ENCODE measurements at places on chromosomes 6 and 20. TPM values are rescaled to one million over a fixed set of nuclear protein-coding genes. Genes with fewer than 3 reads are reported as not detected.

PRSS16 gene
- total RNA-seq: 3.2 TPM

ZC3H12D gene
- total RNA-seq: 4.7 TPM

RHAG gene
- 0.31 TPM for total RNA-seq

PDYN gene
- total RNA-seq: not detected

C6orf52 gene
- total RNA-seq: 1.3 TPM

HLA-DMB gene
- total RNA-seq: 42.3 TPM

CDH4 gene
- total RNA-seq: 2.1 TPM

PEX3 gene
- 31.0 TPM for total RNA-seq

DNA sequence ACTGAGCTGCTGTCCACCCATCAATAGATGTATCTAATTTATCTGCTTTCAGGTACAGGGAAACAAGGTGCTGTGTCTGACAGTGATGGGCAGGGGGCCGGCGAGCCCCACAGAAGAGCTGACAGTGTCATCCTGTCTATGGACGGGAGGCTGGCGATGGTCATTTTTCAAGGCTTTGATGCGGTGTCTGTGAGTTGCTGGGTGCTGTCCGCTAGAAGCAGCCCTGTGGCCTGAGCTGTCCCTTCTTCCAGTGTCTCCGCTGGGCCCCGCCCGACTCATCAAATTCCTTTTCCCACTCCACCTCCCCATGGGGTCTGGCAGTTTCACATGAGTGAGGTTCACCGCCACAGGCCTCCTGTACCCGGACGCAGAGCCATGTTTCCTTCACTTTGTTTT is 161.4 kb upstream of the PMEPA1 start:
- DNase-seq: no peak

GRCh38 chr6:62980093-62980492 is 231.2 kb upstream of the FKBP1C start:
- no peak for DNase-seq

- no peak for DNase-seq
Observed at GRCh38 chr6:138402838-138403187, 1.2 kb upstream of the HEBP2 start.

DNA sequence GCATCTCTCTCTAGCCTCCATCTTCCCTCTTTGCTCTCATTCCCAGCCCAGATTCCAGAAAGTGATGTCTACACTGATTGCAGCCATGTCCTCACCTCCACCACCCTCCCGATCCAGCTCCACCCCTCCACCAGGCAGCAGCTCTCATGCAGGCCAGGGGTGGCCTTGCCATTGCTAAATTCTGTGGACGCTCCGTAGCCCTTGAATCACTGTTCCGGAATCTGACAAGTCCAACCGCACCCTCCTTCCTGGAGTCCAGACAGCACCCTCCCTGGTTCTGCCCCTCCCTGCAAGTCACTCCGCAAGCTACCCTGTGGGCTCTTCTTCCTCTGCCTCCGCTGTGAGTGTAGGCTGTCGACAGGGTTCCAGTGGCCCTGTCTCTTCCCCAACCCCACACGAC is 26.2 kb downstream of the TNXB start:
- no peak for DNase-seq

- no peak for DNase-seq
Observed at GRCh38 chr6:143867236-143867635, 3.0 kb downstream of the ZC2HC1B start.

GRCh38 chr6:7896465-7896987 is 14.1 kb downstream of the TXNDC5 start:
- no peak for DNase-seq

DNA sequence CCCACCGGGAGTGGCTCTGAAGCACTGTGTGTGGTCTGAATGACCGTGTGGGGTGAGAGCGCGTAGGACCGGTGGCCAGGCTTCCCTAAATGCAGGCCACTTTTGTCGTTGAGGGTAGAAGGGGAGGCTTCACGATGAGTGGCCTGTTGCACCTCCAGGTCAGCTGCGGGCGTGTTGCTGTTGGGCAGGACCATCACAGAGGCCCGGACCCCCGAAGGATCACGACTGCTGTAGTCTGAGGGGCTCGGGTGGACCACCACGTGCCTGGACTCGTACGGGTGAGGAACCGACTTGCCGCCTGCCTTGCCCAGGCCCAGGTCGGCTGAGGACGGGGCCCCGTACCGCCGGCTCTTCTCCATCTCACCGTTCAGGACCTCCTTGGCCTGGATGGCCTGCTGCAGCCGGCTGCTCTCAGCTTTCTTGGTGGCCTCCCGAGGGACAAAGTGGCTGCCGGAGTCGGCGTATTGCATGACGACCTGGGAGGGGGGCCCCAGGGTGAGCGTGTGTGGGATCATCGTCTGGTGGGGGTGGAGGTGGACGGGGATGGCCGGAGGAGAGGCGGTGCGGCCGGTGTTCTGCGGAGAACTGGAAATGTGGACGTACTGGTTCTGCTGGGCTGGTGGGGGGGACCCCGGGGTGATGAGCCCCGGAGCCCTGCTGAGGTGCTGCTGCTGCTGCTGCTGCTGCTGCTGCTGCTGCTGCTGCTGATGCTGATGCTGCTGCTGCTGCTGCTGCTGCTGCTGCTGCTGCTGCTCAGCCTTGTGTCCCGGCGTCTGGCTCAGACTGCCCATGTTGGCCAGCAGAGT is 88.8 kb downstream of the GMPR start:
- no peak for DNase-seq

DNA sequence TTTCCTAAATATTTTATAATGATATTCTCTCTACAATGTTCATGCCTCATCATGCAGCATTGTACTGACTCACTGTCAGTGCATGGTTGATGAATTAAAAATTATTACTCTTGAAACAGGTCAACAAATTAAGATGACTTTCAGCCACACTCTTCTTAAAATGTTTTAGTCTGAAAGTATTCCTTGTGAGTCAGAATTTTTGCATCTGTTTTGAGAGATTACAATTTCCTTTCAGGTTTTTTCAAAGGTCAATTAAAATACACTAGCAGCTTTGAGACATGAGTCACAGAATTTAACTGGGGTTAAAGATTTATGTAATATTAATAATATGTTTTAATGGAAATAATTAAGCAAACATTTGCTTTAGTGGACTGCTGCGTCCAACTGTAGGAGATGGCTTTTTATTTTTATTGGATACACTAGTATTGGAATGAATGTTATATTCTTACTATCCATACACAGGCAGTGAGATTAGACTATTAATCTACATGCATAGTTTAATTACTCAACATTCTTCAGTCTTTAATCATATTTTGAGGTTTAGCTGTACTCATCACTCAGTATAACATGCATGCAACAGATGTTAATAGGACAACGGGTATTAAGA is 9.7 kb downstream of the COL12A1 start:
- no peak for DNase-seq

Measured in lung (tissue), 17 donors.